Astrocyte (in vitro differentiated cells and primary cell): ENCODE measurements at places on chromosomes 16 and 17.

DNA sequence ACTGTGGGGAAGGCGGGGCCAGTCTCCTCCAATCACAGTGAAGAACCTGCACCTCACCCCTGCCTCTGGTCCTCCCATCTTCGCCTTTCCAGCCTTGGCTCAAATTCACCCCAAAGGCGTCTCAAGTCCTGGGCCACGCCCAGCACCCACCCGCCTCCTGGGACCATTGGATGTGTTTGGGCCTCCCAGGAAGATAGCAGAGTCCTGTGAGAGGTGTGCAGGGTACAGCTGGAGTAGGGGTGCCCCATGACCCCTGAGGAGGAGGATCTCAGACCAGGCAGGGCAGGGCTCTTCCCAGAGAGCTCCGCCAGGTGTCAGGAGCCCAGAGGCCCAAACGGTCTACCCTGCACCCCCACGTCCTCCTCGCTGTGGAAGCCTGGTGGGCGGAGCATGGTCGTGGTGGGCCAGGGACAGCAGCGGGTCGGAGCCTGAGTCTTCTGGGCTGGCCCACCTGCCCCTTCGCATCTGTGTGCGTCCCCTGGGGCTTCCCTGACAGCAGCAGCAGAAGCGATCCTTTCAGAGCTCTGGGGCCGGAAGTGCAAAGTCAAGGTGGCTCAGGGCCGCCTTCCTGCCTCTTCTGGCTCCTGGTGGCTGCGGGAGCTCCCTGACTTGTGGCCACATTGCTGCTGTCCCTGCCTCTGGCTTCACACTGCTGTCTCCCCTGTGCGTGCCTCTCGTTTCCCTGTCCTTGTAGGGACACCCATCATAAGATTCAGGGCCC lies 34.9 kb upstream of the ZNF469 start:
- no peak for DNase-seq

- DNase-seq, result no peak
Observed at GRCh38 chr17:73738751-73739575, 94.7 kb upstream of the SDK2 start.

GRCh38 chr17:2087597-2088211 lies 32.8 kb downstream of the HIC1 start:
- DNase-seq, result peak; percentile 50

GRCh38 chr17:77802811-77803220 lies 155.7 kb upstream of the TNRC6C start:
- DNase-seq, result peak; percentile 19

GRCh38 chr17:36209575-36209974 lies 1.3 kb upstream of the CCL4L2 start:
- no peak for DNase-seq

- DNase-seq, result no peak
Observed at GRCh38 chr16:69190598-69190997, 3.6 kb downstream of the SNTB2 start.
